ENCODE measurements at places on chromosomes 6 and 20.

GRCh38 chr6:150631984-150632642, 32.4 kb downstream of the PLEKHG1 start:
- H3K36me3 ChIP-seq, result no peaks in the 10 kb centered on the region
- H3K27me3 ChIP-seq, result peaks cover 23% of the 10 kb centered on the region

- H3K36me3 ChIP-seq, result peaks cover 4% of the 10 kb centered on the region
- peaks cover 4% of the 10 kb centered on the region for H3K27me3 ChIP-seq
- no peak overlapping the region for H3K4me3 ChIP-seq
These were observed 155.2 kb downstream of the TFAP2A start for GRCh38 chr6:10259671-10260070.

- no peaks in the 10 kb centered on the region for H3K4me1 ChIP-seq
- H3K4me3 ChIP-seq, result no peak overlapping the region
- H3K27me3 ChIP-seq, result no peaks in the 10 kb centered on the region
- no peak overlapping the region for H3K27ac ChIP-seq
These were observed 476.9 kb downstream of the KHDRBS2 start for GRCh38 chr6:61809004-61809595.

DNA sequence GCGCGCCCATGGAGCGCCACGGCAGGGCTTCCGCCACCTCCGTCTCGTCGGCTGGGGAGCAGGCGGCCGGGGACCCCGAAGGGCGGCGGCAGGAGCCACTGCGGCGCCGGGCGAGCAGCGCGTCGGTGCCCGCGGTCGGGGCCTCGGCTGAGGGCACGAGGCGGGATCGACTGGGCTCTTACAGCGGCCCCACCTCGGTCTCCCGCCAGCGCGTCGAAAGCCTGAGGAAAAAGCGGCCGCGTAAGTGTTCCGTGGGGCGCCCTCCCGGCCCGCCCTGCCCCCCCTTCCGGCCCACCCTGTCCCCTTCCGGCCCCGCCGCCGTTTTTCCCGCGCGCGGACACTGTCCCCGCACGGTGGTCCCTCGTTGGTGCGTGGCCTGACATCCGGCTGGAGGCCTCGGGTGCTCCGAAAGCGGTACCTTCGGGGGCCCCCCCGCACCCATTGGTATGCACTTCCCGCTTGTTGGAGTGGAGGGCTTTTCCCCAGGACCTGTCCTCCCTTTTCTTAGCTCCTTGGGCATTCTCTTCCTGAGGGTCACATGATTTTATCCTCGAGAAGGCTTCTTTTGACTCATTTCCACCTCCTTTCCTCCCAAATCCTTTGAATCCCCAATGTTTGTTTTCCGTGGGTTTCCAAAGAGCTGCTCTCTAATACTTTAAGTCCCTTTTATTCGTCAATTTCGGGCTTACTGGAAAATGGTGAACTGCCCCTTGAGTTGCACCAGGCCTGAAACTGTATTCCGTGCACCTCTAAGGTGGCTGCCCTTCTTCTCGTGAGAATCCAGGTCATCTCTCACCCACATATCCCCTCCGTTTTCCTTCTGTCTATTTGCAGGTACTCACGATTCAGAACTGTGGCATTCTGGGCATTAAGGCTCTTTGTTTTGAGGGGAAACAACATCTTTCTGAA, 556 bp downstream of the PANK2 start:
- peaks cover 64% of the 10 kb centered on the region for H3K4me1 ChIP-seq
- H3K27me3 ChIP-seq, result no peaks in the 10 kb centered on the region
- no peaks in the 10 kb centered on the region for H3K36me3 ChIP-seq
- peak overlapping the region; percentile 98 for H3K27ac ChIP-seq

- no peaks in the 10 kb centered on the region for H3K27me3 ChIP-seq
- peaks cover 44% of the 10 kb centered on the region for H3K4me1 ChIP-seq
- H3K4me3 ChIP-seq, result no peak overlapping the region
- H3K36me3 ChIP-seq, result peaks cover 13% of the 10 kb centered on the region
- no peak overlapping the region for H3K27ac ChIP-seq
These were observed 12.8 kb downstream of the TRAF3IP2 start for GRCh38 chr6:111592726-111593511.

- H3K4me1 ChIP-seq, result peaks cover 25% of the 10 kb centered on the region
- peak; percentile 54 for DNase-seq
- H3K4me3 ChIP-seq, result peak within 1 kb of the TSS; percentile 53
- H3K27ac ChIP-seq, result no peak within 1 kb of the TSS
These were observed at the start of gene FNDC1 for GRCh38 chr6:159169193-159169555. Gene FNDC1, plus strand, starts transcription at chr6:159169400. Its CDS starts 197 bp downstream, at chr6:159169597.

All from naive thymus-derived CD8-positive, alpha-beta T cell (primary cell).